Urothelium cell line (cell line): ENCODE measurements at places on chromosomes 2 and 18.
A peak's percentile ranks its signal among the peaks of the same experiment; 100 is the strongest.

DNA sequence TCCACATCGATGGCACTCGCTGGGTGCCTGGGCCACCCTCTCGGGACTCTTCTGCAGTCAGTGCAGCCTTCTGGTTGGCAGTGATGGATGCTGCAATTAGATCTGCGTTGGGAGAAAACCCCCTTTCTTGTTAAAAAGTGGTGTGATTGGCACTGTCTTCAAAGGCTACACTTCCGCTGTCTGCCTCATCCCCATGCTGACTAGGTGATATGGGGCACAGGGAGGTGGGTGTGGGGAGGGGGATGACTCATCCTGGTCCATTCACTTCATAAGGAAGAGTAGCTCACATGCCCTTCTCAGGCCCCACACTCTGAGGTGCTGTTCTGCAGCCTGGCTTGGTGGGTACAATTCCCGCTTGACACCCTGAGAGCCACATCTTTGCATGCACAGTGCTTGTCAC is 77.4 kb downstream of the THNSL2 start:
- DNase-seq = peak; percentile 68

GRCh38 chr2:63763391-63763941 is 78.2 kb upstream of the UGP2 start:
- no peak for DNase-seq

- peak; percentile 40 for DNase-seq
These were observed 126.3 kb upstream of the TPO start for GRCh38 chr2:1286929-1287328.

DNA sequence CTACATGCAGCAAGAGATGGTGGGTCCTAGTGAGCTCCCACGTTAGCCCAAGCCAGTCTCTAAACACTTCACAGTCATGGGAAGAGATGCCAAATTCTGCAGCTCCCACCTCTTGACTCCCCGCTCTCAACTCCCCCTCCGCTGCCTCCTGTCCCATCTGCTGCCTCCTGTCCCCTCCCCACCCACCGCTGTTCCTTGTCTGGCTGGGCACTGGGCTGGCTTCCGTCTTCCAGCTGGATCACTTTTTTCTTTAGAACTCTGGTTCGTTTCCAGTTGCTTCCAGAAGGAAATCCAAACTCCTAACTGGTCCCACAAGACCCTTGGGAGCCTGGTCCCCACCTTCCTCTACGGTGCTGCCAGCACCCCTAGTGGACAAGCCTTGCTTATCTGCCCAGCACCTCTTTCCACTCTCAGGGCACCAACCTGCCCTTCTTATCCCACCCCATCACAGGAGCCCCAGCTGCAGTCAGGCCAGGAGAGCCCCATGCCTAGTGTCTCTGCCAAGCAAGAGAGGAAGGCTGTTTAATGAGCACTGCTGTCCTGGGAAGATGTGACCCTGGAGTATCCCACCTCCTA is 12.1 kb upstream of the TWIST2 start:
- no peak for DNase-seq

DNA sequence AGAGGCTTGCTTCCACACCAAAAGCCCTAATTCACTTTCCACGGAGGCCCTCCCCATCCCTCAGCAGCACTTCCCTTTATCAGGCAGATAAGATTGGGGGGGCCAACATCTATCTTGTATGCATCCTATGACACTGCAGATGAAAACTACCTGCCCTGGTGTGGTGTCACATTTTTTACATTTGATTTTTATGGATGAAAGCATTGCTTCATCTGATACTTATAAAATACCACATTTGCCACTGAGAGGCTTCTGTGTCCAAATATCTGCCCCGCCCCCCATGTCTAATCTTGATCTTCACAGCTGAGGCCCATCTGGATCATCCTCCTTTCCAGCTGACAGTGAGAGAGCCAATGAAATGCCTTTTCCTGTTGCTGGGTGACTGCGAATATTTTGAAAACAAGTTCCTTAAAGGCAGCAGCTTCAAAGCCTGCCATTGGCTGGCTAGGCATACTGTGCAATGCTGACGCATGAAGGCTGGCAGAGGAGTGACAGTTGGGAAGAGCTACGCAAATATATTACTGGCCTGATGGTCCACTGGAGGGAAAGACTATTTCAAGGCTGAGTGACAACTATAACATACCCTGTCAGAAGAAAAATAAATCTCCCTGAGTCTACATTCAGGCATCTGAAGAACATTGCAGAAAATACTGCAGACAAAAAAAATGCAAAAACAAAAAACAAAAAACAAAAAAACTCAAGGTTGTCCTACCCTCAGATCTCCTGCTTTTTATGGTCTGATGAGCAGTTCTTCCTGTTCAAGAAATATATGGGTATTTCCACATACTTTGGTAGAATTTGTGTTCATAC is 318.7 kb downstream of the PDE11A start:
- no peak for DNase-seq

DNA sequence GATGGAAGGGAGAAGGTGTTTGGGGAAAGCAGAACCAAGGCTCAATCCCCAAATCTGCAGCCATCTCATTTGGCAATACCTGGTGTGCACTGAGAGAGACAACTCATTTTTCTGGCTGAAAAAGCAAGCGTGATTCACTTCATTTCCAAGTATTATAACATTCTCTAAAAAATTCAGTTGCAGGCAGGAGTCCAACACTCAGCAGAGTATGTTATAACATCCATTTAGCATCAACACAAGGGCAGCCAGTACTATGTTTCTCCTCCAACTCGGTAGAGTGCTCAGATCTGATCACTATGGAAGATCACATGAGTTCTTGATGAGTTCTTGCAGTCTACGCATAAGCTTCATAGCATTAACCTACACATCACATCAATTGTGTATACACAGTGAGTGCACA is 99.4 kb upstream of the PID1 start:
- no peak for DNase-seq

DNA sequence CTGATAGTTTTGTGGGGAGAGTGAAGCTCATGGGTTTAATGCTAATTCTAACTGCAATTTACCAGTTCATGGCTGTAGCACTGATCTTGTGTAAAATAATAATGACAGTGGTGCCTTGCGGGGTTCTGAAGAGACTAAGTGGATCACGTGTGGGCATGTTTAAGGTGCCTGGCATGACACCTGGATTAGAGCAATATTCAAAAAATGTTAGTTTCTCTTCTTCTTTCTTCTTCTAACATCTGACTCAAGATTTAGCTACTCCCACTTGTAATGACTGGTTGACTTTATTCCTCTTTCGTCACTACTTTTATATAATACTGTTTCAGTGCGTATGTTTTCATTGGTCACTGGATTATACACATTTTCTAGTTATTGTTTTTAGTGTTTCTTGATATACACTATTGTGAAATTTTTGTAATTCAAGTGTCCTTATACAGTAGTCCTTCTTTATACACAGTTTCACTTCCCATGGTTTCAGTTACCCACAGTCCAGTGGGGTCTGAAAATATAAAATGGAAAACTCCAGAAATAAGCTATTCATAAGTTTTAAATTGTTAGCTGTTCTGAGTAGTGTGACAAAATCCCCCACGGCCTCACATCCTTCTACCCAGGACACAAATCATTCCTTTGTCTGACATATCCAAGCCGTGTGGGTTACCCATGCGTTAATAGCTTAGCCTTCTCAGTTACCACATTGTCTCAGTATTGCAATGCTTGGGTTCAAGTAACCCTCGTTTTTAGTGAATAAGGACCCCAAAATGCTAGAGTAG is 662.2 kb upstream of the CNTNAP5 start:
- no peak for DNase-seq

DNA sequence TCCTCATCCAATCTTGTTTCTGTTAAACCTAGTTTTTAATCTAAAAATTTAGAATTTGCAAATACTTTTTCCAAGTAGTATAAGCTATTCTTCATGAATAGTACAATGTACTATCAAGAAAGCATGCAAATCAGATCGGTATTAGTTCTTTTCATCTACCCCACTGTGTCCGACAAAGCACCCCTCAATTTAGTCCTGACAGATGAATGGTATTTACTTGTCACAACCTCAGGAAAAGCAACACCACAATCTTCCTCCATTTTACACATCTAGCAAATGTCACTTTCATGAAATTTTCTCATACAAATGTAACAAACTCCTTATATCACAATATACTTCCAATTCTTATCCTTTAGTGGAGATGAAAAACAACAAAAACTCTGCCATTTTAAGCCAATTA is 163.8 kb downstream of the PDE11A start:
- no peak for DNase-seq

DNA sequence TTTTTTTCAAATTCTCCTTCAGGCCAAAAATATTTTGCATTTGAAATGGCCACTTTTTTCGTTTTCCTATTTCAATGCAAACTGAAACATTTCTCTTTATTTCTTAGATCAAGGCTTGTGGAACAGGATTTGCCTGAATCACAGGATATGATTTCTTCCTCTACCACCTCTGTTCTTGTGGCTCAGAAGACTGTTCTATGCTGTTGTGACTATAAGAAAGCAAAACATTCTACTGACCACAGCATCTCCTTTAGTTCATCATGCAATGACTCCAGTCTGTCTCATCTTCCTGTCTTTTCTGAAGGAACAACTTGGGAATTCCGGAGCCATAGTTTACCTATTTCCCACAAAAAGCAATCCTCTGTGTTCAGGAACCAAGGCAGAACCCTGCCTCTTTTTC is 16.2 kb upstream of the ZNF512 start:
- DNase-seq = no peak

DNA sequence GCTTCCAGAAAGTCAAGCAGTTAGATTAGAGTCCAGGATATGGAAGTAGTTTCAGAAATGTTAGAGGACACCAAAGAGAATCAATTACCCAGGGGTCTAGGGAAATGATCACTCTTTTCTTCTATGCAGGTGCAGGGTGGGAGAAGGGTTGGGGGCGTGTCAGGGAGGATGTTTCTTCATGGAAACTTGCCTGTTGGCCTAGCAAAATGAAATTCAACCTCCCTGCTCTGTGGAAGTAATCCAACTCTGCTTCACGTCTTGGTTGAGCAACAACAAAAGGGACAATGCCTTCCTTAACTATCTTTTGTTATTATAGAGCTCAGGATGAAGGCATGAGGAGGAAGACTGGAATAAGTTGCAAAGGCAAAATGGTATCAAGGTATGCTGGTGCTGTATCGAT is 210.8 kb upstream of the ETAA1 start:
- DNase-seq = no peak

GRCh38 chr2:117856415-117857210 is 42.1 kb downstream of the DDX18 start:
- peak; percentile 91 for DNase-seq

DNA sequence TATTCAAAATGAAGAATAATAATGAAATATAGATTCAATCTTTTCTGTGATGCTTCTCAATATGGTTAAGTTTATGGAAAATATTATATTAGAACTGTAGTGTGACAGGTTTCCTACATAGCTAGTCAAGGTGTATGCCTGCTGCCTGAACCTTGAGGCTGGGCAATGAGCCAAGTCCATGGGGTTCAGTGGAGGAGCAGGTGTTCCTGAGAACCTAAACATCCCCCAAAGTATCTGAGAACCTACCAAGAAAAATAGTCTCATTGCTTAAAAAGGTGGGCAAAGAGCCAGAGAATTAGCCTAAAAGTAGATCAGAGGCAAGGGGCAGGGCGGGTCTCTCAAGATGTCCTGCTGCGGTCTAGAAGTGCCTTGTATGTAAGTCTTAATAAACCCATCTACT is 185.9 kb upstream of the SPHKAP start:
- no peak for DNase-seq

- DNase-seq = no peak
These were observed 133.9 kb downstream of the ARHGAP15 start for GRCh38 chr2:143263066-143263625.

- DNase-seq = no peak
These were observed 351.7 kb upstream of the SPHKAP start for GRCh38 chr2:228533156-228533555.

GRCh38 chr2:118525346-118525745 is 322.1 kb downstream of the EN1 start:
- no peak for DNase-seq

- no peak for DNase-seq
These were observed 109.2 kb upstream of the RAB12 start for GRCh38 chr18:8499810-8500675.

GRCh38 chr2:217784996-217785543 is 217.7 kb downstream of the TNS1 start:
- DNase-seq = no peak

DNA sequence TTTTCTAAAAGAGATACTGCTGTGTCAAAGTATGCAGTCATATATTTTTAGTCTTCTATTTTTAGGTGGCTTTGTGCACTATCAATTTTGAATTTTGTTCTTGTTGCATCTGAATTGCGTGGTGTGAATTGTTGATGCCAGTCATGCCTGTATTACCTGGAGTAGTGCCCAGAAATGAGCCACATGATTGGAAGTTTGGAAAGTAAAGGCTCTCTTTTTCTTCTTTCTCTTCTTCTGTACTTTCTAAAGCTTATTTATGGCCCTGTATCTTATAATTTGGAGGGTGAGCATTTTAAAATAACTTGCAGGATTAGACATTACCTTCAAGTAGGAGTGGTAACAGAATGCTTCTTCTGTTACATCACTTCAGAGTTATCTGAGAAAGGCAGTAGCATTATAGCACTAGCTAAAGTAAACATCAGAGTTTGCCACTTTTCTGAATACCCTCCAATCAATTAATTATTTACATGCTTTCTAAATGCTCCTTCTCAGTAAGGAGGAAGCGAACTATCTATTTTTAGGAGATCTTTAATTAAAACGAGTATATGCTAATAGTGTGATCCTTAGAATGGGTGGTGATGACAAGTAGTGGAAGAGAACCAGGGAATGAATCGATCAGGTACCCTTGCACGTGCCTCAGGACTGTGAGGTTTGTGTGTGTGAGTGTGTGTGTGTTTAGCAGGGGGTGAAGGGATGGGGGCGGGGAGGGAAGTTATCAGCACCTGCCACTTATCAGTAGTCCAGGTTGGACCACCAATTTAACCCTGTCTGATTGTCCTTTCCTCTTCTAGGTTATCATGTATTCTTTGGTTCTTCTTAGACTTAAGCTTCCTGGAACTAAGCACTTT is 112.5 kb downstream of the MAP3K20 start:
- no peak for DNase-seq

GRCh38 chr2:218369330-218369729 is 12.7 kb downstream of the CATIP start:
- DNase-seq = no peak

- no peak for DNase-seq
These were observed 29.2 kb downstream of the ANKRD44 start for GRCh38 chr2:197281421-197281820.

DNA sequence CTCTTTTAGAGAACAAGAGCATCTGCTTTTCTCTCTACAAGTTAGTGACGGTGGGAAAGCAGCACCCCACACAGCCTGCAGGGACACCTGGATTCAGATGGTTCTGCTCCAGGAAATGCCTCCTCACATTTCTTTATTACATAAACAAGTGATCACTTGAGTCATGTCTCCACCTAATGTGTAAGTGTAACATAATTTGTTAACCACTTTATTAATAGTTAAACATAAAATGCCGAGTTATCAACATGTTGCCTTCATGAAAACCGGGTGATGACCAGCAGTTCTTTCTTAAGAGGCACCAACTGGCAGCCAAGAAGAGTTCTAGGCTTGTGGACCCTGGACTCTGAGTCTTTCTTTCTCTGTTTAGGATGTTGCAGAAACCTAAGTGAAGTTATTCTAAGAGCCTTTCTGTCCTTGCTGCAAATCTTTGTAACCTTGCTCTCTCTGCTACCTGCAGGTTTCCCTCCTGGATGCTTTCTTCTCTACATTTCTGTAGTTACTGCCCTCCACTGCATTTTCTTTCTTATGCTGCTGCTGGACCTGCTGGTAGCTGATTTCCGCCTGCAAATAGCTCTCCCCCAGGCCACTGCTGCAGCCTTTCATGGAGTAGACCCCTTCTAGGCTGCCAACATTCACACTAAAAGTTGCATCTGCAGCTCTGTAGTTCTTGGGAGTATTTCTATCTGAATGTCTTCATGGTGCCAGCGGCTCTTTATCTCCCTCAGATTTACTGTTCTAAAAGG is 24.3 kb downstream of the UPP2 start:
- DNase-seq = no peak
